ENCODE measurements at places on chromosomes 4 and X. TPM values are rescaled to one million over a fixed set of nuclear protein-coding genes. Genes with fewer than 3 reads are reported as not detected.

The KLHL4 gene
- total RNA-seq: 0.13 TPM

GRCh38 chrX:68982476-68982875, 153.7 kb downstream of the EFNB1 start:
- no peaks in the 10 kb centered on the region for H3K4me1 ChIP-seq
- H3K27ac ChIP-seq: no peak overlapping the region
- no peaks in the 10 kb centered on the region for H3K36me3 ChIP-seq
- no peak overlapping the region for H3K4me3 ChIP-seq
- no peaks in the 10 kb centered on the region for H3K27me3 ChIP-seq

The KIF4A gene
- total RNA-seq: 28.2 TPM

DNA sequence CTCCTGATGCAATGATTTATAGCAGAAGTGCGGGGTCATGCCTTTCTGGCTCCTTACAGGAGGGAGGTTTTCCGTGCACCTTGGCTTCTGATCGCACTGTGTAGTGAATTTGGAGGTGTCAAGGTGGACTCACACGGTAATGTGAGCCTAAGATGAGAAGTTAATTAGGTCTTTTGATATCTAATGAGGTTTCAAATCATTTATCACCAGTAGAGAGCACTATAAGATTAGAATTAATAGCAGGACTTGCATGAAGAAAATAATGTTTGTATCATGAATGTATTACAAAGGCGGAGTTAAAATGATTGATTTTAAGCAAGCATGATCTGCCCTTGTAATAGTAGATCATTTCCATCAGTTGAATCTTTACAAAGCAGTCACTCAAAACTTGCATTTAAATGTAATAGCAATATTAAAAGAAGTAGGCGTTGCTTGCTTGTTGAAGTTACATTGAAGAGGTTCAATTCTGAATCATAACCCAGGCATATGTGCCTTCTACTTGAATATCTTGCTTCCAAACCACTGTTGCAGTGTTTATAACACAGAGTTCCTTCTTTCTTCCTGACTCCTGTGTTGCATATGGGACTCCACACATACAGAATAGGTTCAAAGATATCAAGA, 152.1 kb downstream of the FMR1NB start:
- no peaks in the 10 kb centered on the region for H3K36me3 ChIP-seq
- H3K4me3 ChIP-seq: no peak overlapping the region
- no peaks in the 10 kb centered on the region for H3K27me3 ChIP-seq
- no peaks in the 10 kb centered on the region for H3K4me1 ChIP-seq

All from HepG2 (cell line).